NCI-H2107 (cell line): ENCODE measurements at places on chromosomes 4 and X.

DNA sequence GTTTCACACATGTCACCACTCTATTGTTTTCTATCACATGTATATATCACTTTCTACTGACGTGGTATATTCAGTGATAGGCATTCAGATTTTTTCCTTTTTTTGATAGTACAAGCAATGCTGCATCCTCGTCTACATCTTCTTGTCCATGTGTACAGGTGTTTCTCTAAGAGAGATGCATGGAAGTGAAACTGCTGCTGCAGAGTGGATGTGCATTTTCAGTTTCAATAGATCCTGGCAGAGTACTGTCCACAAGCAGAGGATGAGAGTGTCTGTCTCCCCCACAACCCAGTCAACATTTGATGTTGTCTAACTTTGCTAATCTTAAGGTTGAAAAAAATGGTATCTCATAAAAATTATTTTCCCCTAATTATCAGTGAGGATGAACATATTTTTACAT lies 194.0 kb upstream of the CASK start:
- DNase-seq = no peak

DNA sequence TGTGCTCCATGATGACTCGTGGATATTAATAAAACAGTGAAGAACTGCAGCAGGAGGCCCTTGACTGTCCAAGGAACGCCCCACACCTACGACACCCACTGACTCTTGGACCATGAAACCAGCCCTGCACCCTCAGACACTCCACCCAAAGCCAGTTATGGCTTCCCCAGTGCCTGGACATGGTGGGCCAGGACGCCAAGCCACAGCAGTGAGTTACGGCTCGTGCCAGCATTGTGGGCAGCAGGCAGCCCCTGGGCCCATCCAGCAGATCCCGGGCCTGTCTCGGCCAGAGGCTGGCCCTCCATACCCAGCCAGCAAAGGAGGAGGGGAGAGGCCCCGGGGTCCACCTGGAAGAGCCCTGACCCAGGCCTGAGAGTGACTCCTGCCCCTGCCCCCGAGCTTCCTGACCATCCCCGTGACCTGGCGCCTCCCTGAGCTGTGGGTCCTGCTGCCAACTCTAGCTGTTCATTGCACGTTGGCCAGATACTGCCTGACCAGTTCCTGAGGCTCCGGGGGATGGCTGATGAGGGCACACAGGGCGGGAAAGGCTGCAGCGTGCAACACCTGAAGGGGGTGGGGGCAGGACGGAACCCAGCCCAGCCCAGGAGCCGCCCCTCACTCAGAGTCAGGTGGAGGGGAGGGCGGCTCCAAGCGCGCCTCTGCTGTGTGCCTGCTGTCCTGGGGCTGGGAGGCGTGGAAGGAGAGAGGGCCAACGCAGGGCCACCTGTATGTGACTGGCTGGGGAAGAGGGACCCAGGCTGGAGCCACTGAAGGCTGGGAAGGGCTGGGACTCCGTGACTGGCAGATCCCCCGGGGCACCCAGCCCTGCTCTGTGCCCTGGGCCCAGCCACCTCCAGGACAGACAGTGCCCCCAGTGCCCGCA lies 739 bp downstream of the SLC49A3 start:
- no peak for DNase-seq

DNA sequence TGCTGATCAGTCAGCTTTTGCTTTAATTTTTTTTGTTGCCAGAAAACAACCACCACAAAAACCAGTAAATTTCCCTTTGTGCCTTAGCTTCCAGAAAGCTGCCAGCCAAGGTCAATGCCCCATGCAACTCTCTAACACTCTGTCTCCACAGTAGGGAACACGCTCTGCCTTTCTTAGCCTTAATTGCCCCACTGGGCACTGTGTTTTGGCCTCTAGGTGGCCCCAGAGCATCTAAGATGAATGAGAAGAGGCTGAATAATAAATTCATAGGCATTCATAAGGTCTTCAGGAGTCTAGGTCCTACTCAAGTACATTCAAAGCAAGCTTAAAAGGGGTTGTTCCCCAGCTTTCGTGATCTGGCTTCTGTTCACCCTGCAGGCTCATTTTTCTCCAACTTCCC lies 57.7 kb upstream of the PASD1 start:
- DNase-seq = no peak

GRCh38 chrX:107701493-107702121 lies 73.3 kb downstream of the PRPS1 start:
- DNase-seq = no peak

- DNase-seq = no peak
Observed at GRCh38 chr4:142380052-142380602, 466.0 kb downstream of the INPP4B start.

GRCh38 chr4:27828843-27829242 lies 968.2 kb downstream of the STIM2 start:
- no peak for DNase-seq

- no peak for DNase-seq
Observed at GRCh38 chr4:27728892-27729291, 868.3 kb downstream of the STIM2 start.
